ENCODE measurements at places on chromosomes 6 and 20.

DNA sequence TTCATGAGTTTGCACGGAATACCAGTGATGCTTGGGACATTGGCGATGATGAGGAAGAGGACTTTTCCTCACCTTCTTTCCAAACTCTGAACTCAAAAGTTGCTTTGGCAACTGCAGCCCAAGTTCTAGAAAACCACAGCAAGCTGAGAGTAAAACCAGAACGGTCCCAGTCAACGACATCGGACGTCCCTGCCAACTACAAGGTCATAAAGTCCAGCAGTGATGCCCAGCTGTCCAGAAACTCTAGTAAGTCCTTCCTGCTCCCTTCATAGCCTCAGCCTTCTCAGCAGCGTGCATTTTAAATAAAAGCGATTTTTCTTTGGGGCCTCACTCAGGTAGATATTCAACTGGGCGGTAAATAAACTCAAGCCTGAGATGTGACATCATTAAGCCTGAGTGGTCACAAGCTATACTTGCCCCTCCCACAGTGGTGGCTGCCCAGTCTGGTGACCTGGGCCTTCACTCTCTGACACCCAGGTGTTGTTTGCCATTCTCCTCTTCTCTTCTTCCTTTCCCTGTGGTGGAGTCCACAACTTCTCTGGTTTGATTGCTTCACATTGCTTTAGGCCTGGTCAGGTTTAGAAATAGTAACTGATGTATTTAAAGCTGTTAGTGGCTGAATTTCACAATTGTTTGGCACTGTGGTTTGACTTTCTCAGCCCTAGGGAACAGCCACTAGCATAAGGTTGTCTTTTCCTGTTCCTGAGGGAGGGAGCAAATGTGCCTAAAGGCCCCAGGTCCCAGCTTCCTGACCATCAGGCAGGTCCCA lies 21.6 kb upstream of the TMEM217 start:
- DNase-seq, result no peak

GRCh38 chr6:1849691-1850090 lies 240.0 kb downstream of the FOXC1 start:
- DNase-seq, result no peak

GRCh38 chr6:87501809-87502572 lies 29.2 kb downstream of the SLC35A1 start:
- no peak for DNase-seq

DNA sequence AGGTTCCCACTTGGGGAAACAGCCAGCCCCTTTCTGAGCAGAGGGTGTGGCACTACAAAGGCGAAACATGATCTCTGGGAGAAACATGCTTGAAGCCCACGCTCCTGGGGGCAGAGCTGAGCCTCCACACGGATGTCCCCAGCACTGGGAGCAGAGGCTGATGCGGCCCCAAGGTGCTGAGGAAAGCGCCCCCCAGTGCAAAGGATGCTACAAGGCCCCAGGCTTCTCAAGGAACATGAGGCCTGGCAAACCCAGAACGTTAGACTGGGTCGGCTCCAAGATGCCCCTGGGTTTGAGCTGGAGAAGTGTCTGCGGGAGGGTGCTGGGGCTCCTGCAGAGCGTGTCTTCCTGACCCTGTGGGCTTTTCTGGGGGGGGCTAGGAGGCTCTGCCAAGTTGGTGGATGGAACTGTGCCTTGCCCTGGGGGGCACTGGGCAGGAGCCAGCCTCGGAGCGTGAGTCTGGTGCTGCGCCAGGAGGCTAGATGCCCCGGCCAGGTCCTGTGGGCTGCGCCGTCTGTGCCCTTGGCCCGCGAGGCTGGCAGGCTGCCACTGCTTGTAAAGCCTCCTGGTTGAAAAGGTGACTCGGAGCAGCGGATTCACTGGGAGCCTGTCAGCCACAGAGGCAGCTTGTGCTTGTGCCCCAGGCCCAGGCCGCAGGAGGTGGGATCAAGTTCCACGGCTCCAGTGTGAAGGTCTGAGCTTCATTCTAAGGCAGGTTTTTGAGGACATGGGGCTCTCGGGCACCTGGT lies 8.1 kb downstream of the SYNJ2 start:
- peak; percentile 89 for DNase-seq

DNA sequence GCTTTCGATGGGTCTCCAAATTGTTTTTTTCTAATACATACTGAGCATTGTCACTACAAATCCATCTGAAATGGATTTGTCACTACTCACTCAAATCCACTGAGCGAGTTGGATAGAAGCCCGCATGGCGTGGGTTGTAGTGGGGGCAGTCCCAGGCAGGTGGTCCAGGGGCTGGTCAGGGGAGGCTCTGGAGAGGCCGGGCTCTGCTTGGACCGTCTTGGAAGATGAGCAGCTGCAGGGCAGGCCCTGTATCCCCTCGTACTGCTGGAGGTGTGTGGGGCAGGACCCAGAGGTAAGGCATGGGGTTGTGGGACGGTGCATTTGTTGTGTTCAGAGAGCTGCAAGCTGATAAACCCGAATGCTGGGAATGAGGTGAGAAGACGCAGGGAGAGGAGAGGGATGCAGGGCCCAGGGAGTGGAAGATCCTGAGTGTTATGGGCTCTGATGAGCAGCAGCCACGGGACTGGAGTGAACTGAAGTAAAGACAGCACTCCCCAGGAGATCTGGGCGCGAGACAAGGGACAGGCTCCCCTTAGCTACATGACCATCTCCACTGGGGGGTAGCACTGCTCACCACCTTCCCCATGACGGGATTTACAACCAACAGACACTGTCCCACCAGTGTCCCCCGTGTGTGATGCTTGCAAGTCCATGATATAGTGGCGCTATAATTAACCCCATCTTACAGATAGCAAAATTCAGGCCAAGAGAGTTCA lies 45.9 kb downstream of the PSMG4 start:
- DNase-seq, result no peak

GRCh38 chr20:10715035-10715434 lies 41.2 kb upstream of the JAG1 start:
- no peak for DNase-seq

- DNase-seq, result no peak
These were observed 29.9 kb downstream of the MAPK13 start for GRCh38 chr6:36160147-36160760.

GRCh38 chr20:5065879-5066383 lies 53.8 kb downstream of the PCNA start:
- DNase-seq, result peak; percentile 72

- no peak for DNase-seq
These were observed 131.7 kb upstream of the PHACTR1 start for GRCh38 chr6:12584631-12585405.

DNA sequence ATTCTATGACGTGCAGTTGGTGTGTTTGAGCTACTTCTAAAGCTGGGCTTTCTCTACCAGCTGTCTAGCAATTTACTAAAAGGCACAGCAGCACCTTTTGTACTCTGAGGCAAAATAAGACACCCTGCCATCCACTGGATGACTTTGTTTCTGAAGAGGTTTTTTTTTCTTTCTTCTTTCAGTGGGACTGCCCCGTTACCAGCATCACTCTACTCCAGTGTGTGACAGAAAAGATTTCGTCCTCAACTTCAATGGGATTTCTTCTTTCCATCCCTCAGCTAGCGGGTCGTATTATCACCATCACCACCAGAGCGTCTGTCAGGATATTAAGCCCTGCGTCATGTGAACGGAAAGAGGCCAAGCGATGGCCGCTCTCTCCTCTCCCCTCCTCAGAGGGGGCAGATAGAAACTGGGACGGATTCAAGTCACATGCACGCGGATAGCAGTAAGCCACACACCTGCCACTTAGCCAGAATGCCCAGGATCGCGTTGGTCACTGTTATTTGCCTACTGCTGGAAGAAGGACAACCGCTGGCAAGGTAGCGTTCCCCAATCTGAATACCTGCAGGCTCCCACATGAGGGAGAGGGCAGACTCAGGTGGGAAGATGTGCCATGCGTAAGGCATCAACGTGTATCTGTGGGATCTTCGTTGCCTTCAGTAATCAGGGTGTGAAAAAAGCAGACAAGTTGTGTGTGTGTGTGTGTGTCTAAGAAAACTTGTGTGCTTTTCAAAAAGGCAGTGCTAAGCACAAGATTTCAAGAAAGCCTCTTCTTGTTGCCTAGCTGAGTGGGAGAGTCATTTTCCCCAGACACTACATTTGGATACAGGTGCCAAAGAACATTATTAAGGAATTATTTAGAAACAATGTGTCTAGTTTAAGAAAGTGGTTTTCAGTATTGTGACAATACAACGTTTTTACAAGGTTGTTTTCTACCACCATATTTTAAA lies 5.4 kb downstream of the FOXF2 start:
- DNase-seq, result no peak

DNA sequence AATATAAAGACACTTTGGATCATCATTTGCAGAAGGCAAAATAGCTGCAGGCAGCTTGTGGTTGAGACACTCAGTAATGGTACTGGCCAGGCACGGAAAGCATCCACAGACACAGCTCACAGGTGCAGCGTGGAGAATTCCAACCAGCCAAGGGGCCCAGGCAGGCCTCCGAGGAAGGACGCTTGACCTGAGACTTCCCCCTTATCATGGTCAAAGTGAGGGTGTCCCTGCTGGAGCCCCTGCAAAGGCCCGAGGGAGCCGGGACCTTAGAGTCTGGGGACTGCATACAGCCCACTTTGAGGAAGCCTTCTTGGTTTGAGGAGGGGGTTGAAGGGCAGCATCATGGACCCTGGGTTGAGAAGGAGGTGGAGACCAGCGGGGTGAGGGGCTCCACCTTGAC lies 15.1 kb upstream of the MYT1 start:
- DNase-seq, result no peak

- no peak for DNase-seq
These were observed 272.0 kb downstream of the PACRG start for GRCh38 chr6:162999575-163000285.

DNA sequence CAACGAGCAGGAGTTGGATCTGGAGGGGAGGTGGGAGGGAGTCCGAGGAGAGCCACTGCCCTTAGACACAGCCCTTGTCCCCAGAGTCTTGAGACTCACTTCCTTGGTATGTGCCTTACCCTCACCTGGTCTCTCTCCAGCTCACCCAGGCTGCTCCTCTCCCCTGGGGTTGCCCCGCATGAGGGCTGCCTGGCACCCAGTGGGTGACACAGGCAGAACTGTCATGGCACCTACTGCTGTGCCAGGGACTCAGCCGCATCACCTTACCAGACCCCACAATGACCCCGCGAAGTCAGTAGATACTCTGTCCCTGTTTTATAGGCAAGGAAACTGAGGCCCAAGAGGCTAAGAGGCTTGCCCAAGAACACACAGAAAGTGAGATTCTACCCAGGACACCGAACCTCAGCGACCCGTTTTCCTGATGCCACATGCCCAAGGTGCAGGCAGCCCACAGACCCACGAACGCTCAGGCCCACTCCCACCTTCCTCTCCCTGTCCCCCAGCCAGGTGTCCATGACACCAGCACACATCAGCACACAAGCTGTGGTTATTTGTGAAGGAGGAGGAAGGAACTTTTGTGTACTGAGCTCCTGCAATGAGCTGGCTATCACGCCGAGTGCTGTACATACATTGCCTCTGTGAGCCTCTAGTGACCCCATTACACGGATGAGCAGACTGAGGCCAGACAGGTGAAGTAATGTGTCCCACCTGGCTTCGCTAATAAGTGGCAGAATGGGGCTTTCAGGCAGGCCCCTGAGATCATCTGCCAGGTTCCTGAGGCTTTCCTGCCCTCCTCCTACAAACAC lies 168.1 kb downstream of the GRM4 start:
- no peak for DNase-seq

DNA sequence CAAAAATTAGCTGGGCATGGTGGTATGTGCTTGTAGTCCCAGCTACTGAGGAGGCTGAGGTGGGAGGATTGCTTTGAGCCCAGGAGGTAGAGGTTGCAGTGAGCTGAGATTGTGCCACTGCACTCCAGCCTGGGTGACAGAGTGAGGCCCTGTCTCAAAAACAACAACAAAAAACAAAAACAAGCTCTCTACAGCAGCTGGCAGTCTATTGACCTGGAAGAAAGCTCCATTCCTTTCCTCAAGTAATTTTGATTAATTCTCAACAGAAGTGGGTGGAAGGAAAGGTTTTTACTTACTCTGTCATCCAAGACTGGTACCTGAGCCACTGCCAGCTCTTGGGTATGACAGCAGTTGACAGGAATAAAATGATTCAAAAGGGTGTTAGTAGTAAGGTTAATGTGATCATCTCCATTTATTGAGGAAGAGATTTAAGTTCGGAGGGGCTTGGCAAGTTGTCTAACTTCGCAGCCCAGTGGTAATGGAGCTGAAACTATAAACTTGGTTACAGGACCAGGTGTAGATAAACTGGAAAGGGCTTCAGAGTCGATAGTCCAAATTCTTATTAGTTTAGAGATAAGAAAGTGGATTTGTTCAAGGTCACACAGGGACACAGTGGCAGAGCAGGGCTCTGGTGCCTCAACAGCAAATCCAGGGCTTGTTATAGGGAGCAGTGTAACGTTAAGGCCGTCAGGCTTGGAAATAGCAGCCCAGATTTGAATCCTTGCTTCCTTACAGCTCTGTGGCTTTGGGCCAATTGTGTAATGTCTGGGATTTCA lies 14.8 kb downstream of the SRSF3 start:
- peak; percentile 32 for DNase-seq

Measured in mucosa of descending colon (tissue), 3 donors.